GM12865 (cell line): ENCODE measurements at places on chromosomes 7 and 10.

GRCh38 chr7:108376206-108376605 lies 80.0 kb downstream of the NRCAM start:
- peak; percentile 7 for DNase-seq

DNA sequence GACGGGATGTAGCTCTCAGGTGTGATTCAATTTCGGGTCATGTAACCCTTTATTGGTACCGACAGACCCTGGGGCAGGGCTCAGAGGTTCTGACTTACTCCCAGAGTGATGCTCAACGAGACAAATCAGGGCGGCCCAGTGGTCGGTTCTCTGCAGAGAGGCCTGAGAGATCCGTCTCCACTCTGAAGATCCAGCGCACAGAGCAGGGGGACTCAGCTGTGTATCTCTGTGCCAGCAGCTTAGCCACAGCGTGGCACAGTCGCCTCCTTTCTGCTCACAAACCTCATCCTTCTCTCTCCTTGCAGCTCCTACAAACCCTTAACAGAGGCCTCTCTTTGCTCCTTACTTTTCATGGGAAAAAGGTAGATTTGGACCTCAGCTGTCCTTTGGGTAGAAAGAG lies 197.5 kb upstream of the PRSS58 start:
- no peak for DNase-seq

- no peak for DNase-seq
Measured at GRCh38 chr7:98760201-98760651, 109.6 kb downstream of the TMEM130 start.

- DNase-seq: no peak
Measured at GRCh38 chr7:5470167-5470532, 46.5 kb upstream of the TNRC18 start.
